Regular cardiac myocyte (primary cell): ENCODE measurements at places on chromosomes 13 and 19. TPM values are rescaled to one million over a fixed set of nuclear protein-coding genes. Genes with fewer than 3 reads are reported as not detected.

The URAD gene
- total RNA-seq = not detected in 2 replicates

The TBC1D4 gene
- 18.0 and 36.6 TPM in 2 replicates for total RNA-seq

The ZNF626 gene
- 19.7 and 24.5 TPM in 2 replicates for total RNA-seq

The TSPAN16 gene
- total RNA-seq = not detected in 2 replicates

The PSG3 gene
- not detected in 2 replicates for total RNA-seq

The FFAR2 gene
- total RNA-seq = not detected in 2 replicates

The PCSK4 gene
- total RNA-seq = 0.19 and 1.4 TPM in 2 replicates

The NOTCH3 gene
- 151 and 182 TPM in 2 replicates for total RNA-seq

The KLK14 gene
- not detected in 2 replicates for total RNA-seq

The NCAN gene
- under 0.01 TPM in 1 of 2 replicates, not detected in the other for total RNA-seq

The UPK1A gene
- under 0.01 TPM in 1 of 2 replicates, not detected in the other for total RNA-seq

The NANOS3 gene
- not detected in 2 replicates for total RNA-seq

The CTXN1 gene
- total RNA-seq = 1.2 and 1.4 TPM in 2 replicates

The JAK3 gene
- 3.1 and 3.9 TPM in 2 replicates for total RNA-seq

The DNAAF3 gene
- 0.77 and 0.85 TPM in 2 replicates for total RNA-seq

The PSG7 gene
- total RNA-seq = under 0.01 TPM in 2 replicates

The CEACAM4 gene
- not detected in 2 replicates for total RNA-seq

The IRGC gene
- not detected in 2 replicates for total RNA-seq

The MEIOSIN gene
- total RNA-seq = not detected in 2 replicates

The UHRF1 gene
- 7.0 and 175 TPM in 2 replicates for total RNA-seq

The KPTN gene
- 3.7 and 4.2 TPM in 2 replicates for total RNA-seq

The SPIB gene
- total RNA-seq = not detected in 2 replicates

The TMEM38A gene
- 2.1 and 5.9 TPM in 2 replicates for total RNA-seq

The ZNF841 gene
- total RNA-seq = 21.5 and 43.4 TPM in 2 replicates

The OSCAR gene
- 1.1 and 1.2 TPM in 2 replicates for total RNA-seq

The CD177 gene
- total RNA-seq = under 0.01 and 0.28 TPM in 2 replicates

The CASP14 gene
- not detected in 2 replicates for total RNA-seq

The ZNF534 gene
- total RNA-seq = under 0.01 TPM in 1 of 2 replicates, not detected in the other

The DAND5 gene
- not detected in 2 replicates for total RNA-seq

The PSG6 gene
- total RNA-seq = 0.85 TPM in 1 of 2 replicates, not detected in the other

The ZNF440 gene
- total RNA-seq = 9.4 and 12.1 TPM in 2 replicates

The FPR2 gene
- under 0.01 and 0.19 TPM in 2 replicates for total RNA-seq
